RPMI7951 (cell line): ENCODE measurements at places on chromosomes 5 and 9. TPM values are rescaled to one million over a fixed set of nuclear protein-coding genes. Genes with fewer than 3 reads are reported as not detected.

CD14 gene
- total RNA-seq = 0.20 and 0.96 TPM in 2 replicates

GARIN3 gene
- total RNA-seq = not detected in 2 replicates

PLAC8L1 gene
- not detected in 2 replicates for total RNA-seq

OTULINL gene
- 4.4 and 5.5 TPM in 2 replicates for total RNA-seq

N4BP3 gene
- total RNA-seq = 0.12 and 0.29 TPM in 2 replicates

OLFM1 gene
- 0.12 and 0.29 TPM in 2 replicates for total RNA-seq

KCNV2 gene
- not detected in 2 replicates for total RNA-seq

C5 gene
- total RNA-seq = 6.2 and 8.4 TPM in 2 replicates

BNC2 gene
- 6.8 and 8.8 TPM in 2 replicates for total RNA-seq

SLC4A9 gene
- total RNA-seq = not detected in 2 replicates
